Gastroesophageal sphincter (tissue), 4 donors: ENCODE measurements at places on chromosomes 3 and 15. TPM values are rescaled to one million over a fixed set of nuclear protein-coding genes. Genes with fewer than 3 reads are reported as not detected.

The ROPN1 gene
- total RNA-seq, result not detected

The LMOD3 gene
- total RNA-seq, result 3.5 TPM

The ECE2 gene
- total RNA-seq, result 0.42 TPM

The XXYLT1 gene
- 11.4 TPM for total RNA-seq

- ATAC-seq, result no peak
These were observed 199.2 kb downstream of the BCHE start for GRCh38 chr3:165638034-165638433.

DNA sequence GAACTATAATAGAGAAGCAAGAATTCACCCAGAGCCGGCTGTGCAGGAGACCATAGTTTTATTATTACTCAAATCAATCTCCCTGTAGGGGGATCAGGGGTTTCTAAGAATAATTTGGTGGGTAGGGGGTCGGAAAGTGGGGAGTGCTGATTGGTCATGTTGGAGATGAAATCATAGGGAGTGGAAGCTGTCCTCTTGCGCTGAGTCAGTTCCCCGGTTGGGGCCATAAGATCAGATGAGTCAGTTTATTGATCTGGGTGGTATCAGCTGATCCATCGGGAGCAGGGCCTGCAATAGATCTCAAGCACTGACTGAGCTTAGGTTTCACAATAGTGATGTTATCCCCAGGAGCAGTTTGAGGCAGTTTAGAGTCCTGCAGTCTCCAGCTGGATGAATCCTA is 97.0 kb upstream of the SNRPN start:
- ATAC-seq, result no peak

GRCh38 chr3:46438831-46439230 is 25.9 kb downstream of the LTF start:
- ATAC-seq, result no peak

GRCh38 chr15:67601073-67601472 is 58.6 kb downstream of the MAP2K5 start:
- ATAC-seq, result no peak

GRCh38 chr3:124147946-124148345 is 156.0 kb upstream of the ROPN1 start:
- ATAC-seq, result no peak
